ENCODE measurements at places on chromosomes 3 and 15. TPM values are rescaled to one million over a fixed set of nuclear protein-coding genes. Genes with fewer than 3 reads are reported as not detected.

Gene PRKCD
- total RNA-seq = 3.3 TPM

- peaks cover 5% of the 10 kb centered on the region for H3K36me3 ChIP-seq
- no peak overlapping the region for H3K4me3 ChIP-seq
- H3K27ac ChIP-seq = no peak overlapping the region
- H3K4me1 ChIP-seq = no peaks in the 10 kb centered on the region
- no peak for DNase-seq
These were observed 96.1 kb downstream of the FOXP1 start for GRCh38 chr3:71487418-71487817.

Gene LMCD1
- total RNA-seq = 50.0 TPM

Gene PLSCR2
- not detected for total RNA-seq

Gene TGM5
- not detected for total RNA-seq

- H3K4me3 ChIP-seq = no peak overlapping the region
- no peak overlapping the region for H3K27ac ChIP-seq
- 0 out of 2 replicates have a peak, but pooled peaks cover 2% of the 10 kb centered on the region for H3K4me1 ChIP-seq
- no peaks in the 10 kb centered on the region for H3K36me3 ChIP-seq
These were observed 164.3 kb upstream of the NUDT16 start for GRCh38 chr3:131217296-131217741.

- no peaks in the 10 kb centered on the region for H3K27me3 ChIP-seq
- DNase-seq = no peak
- no peaks in the 10 kb centered on the region for H3K36me3 ChIP-seq
These were observed 19.9 kb upstream of the NFKBIZ start for GRCh38 chr3:101829437-101829830.

GRCh38 chr3:89227218-89227617 is 119.8 kb downstream of the EPHA3 start:
- peak; percentile 67 for DNase-seq
- H3K36me3 ChIP-seq = no peaks in the 10 kb centered on the region
- H3K27ac ChIP-seq = no peak overlapping the region
- no peaks in the 10 kb centered on the region for H3K4me1 ChIP-seq
- no peak overlapping the region for H3K4me3 ChIP-seq

- H3K27me3 ChIP-seq = no peaks in the 10 kb centered on the region
- peak; percentile 59 for DNase-seq
- H3K4me1 ChIP-seq = no peaks in the 10 kb centered on the region
- no peak overlapping the region for H3K27ac ChIP-seq
- no peak overlapping the region for H3K4me3 ChIP-seq
- peaks cover 12% of the 10 kb centered on the region for H3K36me3 ChIP-seq
These were observed 9.7 kb downstream of the TTC23 start for GRCh38 chr15:99239545-99240198.

DNA sequence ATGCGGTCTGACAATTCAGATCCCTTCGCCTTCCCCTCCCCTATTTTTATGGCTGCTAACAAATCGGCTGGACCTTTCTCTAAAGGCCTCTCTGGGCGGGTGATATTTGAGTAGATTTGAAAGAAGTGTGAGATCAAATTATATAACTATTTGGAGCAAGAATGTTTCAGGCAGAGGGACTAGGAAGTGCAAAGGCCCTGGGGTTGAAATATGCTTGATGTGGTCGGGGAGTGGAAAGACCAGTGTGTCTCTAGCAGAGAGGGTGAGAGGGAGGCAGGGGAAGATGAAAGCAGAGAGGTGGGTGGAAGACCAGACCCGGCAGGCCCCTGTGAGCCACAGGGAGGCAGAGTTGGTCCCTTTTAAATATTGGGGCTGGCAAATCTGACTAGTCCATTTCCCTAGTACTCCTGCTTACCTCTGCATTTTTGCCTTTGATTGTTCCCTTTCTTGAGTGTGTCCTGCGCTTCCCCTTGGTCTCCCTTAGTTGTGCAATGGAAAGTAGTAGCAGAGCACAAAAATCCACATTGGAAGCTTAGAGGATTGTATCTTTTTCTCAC is 32.3 kb downstream of the SLCO3A1 start:
- no peak for DNase-seq
- no peaks in the 10 kb centered on the region for H3K27me3 ChIP-seq
- H3K4me3 ChIP-seq = no peak overlapping the region
- H3K36me3 ChIP-seq = no peaks in the 10 kb centered on the region
- peaks cover 10% of the 10 kb centered on the region for H3K4me1 ChIP-seq

- H3K4me1 ChIP-seq = no peaks in the 10 kb centered on the region
- H3K27ac ChIP-seq = no peak overlapping the region
- no peaks in the 10 kb centered on the region for H3K27me3 ChIP-seq
- no peak for DNase-seq
- H3K4me3 ChIP-seq = no peak overlapping the region
These were observed 8.1 kb upstream of the TIGIT start for GRCh38 chr3:114285648-114286230.

DNA sequence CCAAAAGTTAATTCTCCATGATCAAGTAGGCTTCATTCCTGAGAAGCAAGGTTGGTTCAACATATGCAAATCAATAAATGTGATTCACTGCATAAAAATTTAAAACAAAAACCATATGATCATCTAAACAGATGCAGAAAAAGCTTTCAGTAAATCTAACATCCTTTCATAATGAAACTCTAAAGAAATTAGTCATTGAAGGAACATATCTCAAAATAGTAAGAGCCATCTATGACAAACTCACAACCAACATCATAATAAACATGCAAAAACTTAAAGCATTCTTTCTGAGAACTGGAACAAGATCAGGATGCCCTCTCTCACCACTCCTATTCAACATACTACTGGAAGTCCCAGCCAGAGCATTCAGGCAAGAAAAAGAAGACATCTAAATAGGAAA is 254.1 kb downstream of the AGBL1 start:
- no peak for DNase-seq
- H3K27me3 ChIP-seq = no peaks in the 10 kb centered on the region
- H3K4me1 ChIP-seq = no peaks in the 10 kb centered on the region
- H3K27ac ChIP-seq = no peak overlapping the region
- no peaks in the 10 kb centered on the region for H3K36me3 ChIP-seq

- H3K36me3 ChIP-seq = no peaks in the 10 kb centered on the region
- no peak for DNase-seq
- no peaks in the 10 kb centered on the region for H3K27me3 ChIP-seq
- H3K4me1 ChIP-seq = peaks cover 2% of the 10 kb centered on the region
- H3K4me3 ChIP-seq = no peak overlapping the region
These were observed 229.3 kb upstream of the UBE2E1 start for GRCh38 chr3:23576379-23576959.

- DNase-seq = peak; percentile 77
- H3K4me3 ChIP-seq = no peak overlapping the region
- peaks cover 13% of the 10 kb centered on the region for H3K4me1 ChIP-seq
- no peak overlapping the region for H3K27ac ChIP-seq
- peaks cover 8% of the 10 kb centered on the region for H3K27me3 ChIP-seq
- H3K36me3 ChIP-seq = no peaks in the 10 kb centered on the region
These were observed 52.8 kb upstream of the DGKG start for GRCh38 chr3:186414735-186415419.

DNA sequence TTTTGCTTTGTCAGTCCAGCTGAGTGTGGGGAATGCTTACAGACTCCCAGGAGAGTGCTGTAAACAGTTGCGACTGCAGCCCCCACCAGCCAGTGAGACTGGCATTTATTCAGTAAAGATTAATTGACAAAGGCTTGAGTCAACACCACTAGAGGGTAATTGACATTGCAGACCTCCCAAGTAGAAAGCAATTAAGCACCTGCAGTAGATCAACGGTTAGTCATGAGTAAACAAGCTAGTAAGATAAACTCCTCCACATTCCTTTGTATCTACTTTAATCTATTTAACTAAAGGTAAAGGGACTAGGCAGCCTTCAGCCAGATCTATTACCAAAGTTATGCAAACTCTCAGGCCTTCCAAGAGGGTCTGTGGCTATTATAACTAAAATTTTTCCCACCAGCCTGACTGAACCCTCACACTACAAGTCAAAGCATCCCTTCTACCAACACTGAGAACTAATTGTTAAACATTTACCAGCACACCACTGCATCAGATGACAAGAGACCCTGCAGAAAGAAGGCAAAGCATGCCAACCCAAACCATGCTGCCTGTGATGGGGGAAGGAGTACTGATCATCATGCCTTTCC is 30.5 kb upstream of the GALNT15 start:
- no peak for DNase-seq
- H3K4me1 ChIP-seq = peaks cover 18% of the 10 kb centered on the region
- no peaks in the 10 kb centered on the region for H3K36me3 ChIP-seq
- H3K27me3 ChIP-seq = no peaks in the 10 kb centered on the region
- no peak overlapping the region for H3K4me3 ChIP-seq

Gene MRPS25
- 9.7 TPM for total RNA-seq

DNA sequence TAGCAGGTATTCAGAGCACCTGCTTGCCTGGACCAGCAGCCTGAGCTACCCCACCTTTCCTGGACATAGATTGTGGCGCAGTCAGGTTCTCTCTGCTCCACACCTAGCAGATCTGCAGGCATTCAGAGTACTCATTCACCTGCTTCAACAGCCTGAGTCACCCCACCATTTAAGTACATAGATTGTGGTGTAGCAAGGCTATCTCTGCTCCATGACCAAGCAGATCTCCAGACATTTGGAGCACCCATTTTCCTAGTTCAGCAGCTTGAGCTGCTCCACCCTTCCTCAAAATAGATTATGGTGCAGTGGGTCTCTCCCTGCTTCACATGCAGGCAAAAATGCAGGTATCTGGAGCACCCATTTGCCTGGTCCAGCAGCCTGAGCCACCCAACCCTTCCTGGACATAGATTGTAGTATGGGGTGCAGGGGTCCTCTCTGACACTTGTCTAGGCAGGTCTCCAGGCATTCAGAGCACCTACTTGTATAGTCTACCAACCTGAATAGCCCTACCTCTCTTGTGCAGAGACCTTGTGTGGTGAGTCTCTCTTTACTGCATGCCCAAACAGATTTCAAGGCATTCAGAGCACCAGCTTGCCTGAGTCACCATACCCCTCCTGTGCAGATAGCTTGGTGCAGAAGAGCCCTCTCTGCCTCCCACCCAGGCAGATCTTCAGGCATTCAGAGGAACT is 466.0 kb upstream of the THBS1 start:
- H3K36me3 ChIP-seq = no peaks in the 10 kb centered on the region
- no peak overlapping the region for H3K27ac ChIP-seq
- H3K4me3 ChIP-seq = no peak overlapping the region
- no peak for DNase-seq

GRCh38 chr3:38005076-38006020 is 14.8 kb downstream of the VILL start:
- H3K4me1 ChIP-seq = no peaks in the 10 kb centered on the region
- no peak overlapping the region for H3K27ac ChIP-seq
- no peak for DNase-seq
- no peak overlapping the region for H3K4me3 ChIP-seq

DNA sequence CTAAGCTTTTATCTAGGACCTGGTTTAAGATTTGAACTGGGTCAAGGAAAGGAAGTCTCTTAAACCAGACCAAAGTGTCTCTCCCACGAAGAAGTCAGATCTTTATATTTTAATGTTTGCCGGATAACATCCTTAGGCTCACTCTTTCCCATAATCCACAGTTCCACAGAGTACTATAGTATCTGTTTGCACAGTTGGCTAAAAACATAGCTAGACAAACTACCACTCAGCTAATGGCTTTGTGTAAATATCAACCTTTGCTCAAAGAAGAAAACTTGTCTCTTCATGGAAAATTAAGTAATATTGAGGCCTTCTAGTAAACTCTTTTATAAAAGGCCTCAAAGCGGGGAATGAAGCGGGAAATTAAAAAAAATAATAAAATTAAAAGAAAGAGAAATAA is 13.5 kb upstream of the SLC9C1 start:
- no peak for DNase-seq
- H3K36me3 ChIP-seq = no peaks in the 10 kb centered on the region
- peaks cover 12% of the 10 kb centered on the region for H3K4me1 ChIP-seq
- H3K27ac ChIP-seq = no peak overlapping the region
- H3K27me3 ChIP-seq = no peaks in the 10 kb centered on the region
- no peak overlapping the region for H3K4me3 ChIP-seq

DNA sequence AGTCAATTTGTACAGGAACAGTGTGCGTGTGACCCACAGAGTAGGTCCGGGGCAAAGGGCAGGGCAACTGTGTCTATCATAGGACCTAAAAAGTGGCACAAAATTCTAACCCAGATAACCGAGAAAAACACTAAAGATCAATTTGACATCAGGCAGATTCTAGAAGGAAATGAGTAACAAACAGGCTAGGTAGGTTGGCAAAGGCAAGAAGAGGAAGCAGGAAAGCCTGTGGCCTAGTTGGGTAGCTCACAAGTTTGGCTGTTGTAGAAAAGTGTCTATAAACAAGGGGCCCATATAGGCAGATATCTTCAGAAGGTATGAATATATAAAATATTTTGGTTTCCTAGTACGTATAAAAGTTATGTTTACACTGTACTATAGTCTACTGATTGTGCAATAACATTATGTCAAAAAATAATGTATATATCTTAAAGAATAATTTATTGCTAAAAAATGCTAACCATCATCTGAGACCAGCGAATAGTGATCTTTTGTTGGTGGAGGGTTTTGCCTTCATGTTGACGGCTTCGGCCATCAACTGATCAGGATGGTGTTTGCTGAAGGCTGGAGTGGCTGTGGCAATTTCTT is 13.3 kb upstream of the OR5K1 start:
- no peak overlapping the region for H3K4me3 ChIP-seq
- H3K4me1 ChIP-seq = no peaks in the 10 kb centered on the region
- H3K27ac ChIP-seq = no peak overlapping the region

DNA sequence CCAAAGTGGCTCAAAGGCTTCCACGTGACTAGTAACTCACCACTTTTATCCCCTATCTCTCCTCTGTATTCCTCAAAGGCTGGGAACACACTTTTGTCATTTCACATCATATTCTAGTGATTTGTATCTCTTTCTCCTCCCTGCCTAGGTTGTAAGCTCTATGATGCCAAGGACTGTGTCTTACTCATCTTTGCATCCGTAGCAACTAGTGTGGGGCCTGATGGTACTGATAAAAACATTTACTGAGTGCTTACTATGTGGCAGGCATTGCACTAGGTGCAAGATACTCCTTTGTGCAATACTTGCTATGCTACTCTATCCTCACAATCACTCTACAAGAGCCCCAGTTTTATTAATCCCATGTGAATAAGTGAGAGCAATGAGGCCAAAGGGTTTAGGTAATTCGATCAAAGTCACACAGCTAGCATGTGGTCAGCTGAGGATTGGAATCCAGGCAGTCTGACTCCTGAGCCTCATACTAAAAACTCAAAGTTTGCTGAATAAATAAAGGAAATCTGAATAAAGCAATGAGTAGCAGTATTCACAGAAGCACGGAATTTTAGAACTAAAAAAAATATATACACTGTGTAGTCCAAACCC is 342.6 kb upstream of the ICE2 start:
- H3K36me3 ChIP-seq = no peaks in the 10 kb centered on the region
- DNase-seq = no peak
- peaks cover 40% of the 10 kb centered on the region for H3K27me3 ChIP-seq
- no peaks in the 10 kb centered on the region for H3K4me1 ChIP-seq
- no peak overlapping the region for H3K27ac ChIP-seq
- H3K4me3 ChIP-seq = no peak overlapping the region

Gene CRELD1
- 9.4 TPM for total RNA-seq

- H3K4me1 ChIP-seq = peaks cover 11% of the 10 kb centered on the region
- no peak for DNase-seq
- H3K36me3 ChIP-seq = peaks cover 56% of the 10 kb centered on the region
These were observed 66.7 kb downstream of the BOC start for GRCh38 chr3:113277941-113278598.

Gene RBP2
- not detected for total RNA-seq

- no peak overlapping the region for H3K27ac ChIP-seq
- no peak for DNase-seq
- peaks cover 3% of the 10 kb centered on the region for H3K27me3 ChIP-seq
- no peak overlapping the region for H3K4me3 ChIP-seq
- H3K36me3 ChIP-seq = no peaks in the 10 kb centered on the region
These were observed 64.3 kb upstream of the PLCL2 start for GRCh38 chr3:16820485-16820884.

Gene CCR5
- not detected for total RNA-seq

Gene SPRED1
- 38.3 TPM for total RNA-seq
